ENCODE measurements at places on chromosomes 4 and X.

DNA sequence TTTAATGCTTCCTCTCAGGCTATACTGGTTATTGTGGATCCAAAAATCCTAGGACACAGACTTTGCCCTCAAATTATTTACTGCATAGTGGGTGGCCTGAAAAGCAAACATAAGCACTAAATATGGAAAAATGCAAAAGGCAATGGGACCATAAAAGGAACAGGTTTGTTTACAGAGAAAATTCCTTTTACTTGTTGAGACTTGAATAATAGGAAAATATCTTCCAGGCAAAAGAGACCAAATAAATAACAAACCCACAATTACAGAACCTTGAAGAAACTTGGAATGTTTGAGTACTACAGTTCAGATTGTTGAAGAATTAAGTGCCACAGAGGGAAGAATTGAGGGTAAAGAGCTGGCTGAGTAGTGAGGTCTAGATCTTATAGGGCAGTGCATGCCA lies 711.0 kb downstream of the C4orf33 start:
- H3K36me3 ChIP-seq, result no peaks in the 10 kb centered on the region
- H3K27me3 ChIP-seq, result no peaks in the 10 kb centered on the region
- no peak overlapping the region for H3K4me3 ChIP-seq
- H3K27ac ChIP-seq, result no peak overlapping the region
- no peaks in the 10 kb centered on the region for H3K4me1 ChIP-seq
- no peak for DNase-seq

DNA sequence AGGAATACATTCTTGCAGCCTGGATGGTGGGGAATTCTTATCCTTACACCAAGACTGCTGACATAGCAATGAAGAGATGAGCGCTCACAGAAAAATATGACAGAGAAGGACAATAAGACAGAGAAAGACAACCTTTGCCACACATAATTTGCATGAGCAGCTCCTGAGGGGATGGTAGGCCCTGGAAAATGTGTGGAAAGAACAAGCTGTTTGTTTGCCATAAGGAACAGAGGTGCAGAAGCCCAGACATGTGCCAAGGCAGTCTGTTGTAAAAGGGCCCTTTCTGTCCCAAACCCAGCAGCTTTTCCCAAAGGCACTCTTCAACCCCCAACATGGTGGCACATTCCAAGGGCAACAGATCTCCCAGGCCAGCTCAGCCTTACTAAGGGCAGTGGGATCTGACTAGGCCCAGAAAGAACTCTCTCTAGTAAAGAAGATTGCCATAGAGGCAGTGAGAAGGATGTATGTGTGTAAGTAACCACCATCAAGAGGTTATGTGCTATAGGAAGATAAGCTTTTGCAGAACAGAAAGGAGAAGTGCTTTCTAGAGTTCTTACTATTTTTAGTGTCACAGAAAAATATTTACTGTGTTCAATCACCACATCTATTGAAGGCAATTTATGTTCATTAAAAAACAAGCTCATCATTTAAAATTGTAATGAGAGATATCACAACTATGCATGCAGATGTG lies 287.0 kb upstream of the RASGEF1B start:
- peaks cover 4% of the 10 kb centered on the region for H3K27me3 ChIP-seq
- DNase-seq, result no peak
- H3K4me3 ChIP-seq, result no peak overlapping the region
- H3K27ac ChIP-seq, result no peak overlapping the region
- no peaks in the 10 kb centered on the region for H3K36me3 ChIP-seq

DNA sequence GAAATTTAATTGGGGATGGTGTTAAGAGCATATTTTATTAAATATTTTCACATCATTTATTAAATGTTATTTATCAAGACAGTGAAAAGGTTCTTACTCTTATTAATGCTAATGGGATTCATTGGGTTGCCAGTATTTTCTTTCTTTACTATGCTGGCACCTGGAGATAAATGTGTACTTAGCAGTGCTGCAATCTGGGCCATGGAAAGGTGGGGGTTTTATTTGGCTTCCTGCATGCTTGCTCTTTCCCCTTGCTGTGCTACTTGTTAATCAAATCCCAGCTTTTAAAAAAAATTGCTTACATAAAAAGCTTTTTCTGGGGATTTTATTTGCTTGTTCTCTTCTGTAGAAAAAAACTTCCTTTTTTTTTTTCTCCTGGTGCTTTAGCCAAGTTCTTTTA lies 48.3 kb downstream of the ZAR1 start:
- H3K4me1 ChIP-seq, result peaks cover 12% of the 10 kb centered on the region
- H3K4me3 ChIP-seq, result no peak overlapping the region
- peaks cover 16% of the 10 kb centered on the region for H3K36me3 ChIP-seq
- no peak overlapping the region for H3K27ac ChIP-seq
- DNase-seq, result no peak
- H3K27me3 ChIP-seq, result no peaks in the 10 kb centered on the region

GRCh38 chr4:75371915-75372314 lies 142.3 kb downstream of the RCHY1 start:
- no peak overlapping the region for H3K4me3 ChIP-seq
- no peaks in the 10 kb centered on the region for H3K36me3 ChIP-seq
- no peak for DNase-seq
- peaks cover 5% of the 10 kb centered on the region for H3K4me1 ChIP-seq
- no peak overlapping the region for H3K27ac ChIP-seq

- H3K27me3 ChIP-seq, result no peaks in the 10 kb centered on the region
- H3K27ac ChIP-seq, result no peak overlapping the region
- no peak for DNase-seq
- no peaks in the 10 kb centered on the region for H3K36me3 ChIP-seq
- no peak overlapping the region for H3K4me3 ChIP-seq
- no peaks in the 10 kb centered on the region for H3K4me1 ChIP-seq
Measured at GRCh38 chrX:105126201-105126600, 94.3 kb downstream of the TEX13A start.

- peaks cover 3% of the 10 kb centered on the region for H3K4me1 ChIP-seq
- no peak for DNase-seq
- H3K4me3 ChIP-seq, result no peak overlapping the region
- no peaks in the 10 kb centered on the region for H3K27me3 ChIP-seq
- H3K27ac ChIP-seq, result no peak overlapping the region
Measured at GRCh38 chr4:176308441-176308840, 11.3 kb upstream of the SPCS3 start.

DNA sequence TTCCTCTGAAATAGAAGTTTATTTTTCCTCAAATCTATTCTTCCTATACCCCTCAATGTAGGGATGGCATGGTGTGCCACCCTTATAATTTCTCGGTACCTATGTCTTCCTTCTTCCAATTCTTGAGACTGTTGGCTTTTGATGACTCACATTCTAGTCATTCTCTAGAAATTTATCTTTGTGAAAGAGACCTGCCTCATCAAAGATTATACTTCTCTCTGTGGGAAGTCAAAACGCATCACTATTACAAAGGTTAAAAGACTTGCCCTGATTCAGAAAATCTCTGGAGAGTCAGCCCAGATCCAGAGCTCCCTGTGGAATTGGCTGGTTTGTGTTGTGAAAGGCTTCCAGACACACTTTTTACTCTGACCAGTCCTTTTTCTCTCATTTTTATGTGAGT lies 65.9 kb upstream of the FSTL5 start:
- no peak overlapping the region for H3K4me3 ChIP-seq
- no peak for DNase-seq
- H3K27me3 ChIP-seq, result no peaks in the 10 kb centered on the region
- H3K27ac ChIP-seq, result no peak overlapping the region

DNA sequence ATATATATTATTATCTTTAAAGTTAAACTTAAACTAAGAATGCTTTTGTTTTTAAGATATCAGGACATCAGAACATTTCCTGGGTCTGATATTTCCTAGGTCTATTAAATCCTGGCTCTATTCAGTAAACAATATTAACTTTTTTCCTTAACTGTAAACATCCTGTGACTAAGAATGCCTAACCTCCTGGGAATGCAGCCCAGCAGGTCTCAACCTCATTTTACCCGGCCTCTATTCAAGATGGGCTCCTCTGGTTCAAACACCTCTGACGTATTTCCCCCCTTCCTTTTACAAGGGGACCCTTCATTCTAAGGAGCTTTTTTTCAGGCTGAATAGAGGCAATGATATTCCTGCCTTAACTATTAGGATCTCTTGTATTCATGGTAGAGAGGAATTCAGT lies 35.8 kb upstream of the DYNLT3 start:
- H3K36me3 ChIP-seq, result peaks cover 4% of the 10 kb centered on the region
- peak overlapping the region; percentile 45 for H3K27ac ChIP-seq
- no peak overlapping the region for H3K4me3 ChIP-seq
- peaks cover 1% of the 10 kb centered on the region for H3K4me1 ChIP-seq
- DNase-seq, result no peak

DNA sequence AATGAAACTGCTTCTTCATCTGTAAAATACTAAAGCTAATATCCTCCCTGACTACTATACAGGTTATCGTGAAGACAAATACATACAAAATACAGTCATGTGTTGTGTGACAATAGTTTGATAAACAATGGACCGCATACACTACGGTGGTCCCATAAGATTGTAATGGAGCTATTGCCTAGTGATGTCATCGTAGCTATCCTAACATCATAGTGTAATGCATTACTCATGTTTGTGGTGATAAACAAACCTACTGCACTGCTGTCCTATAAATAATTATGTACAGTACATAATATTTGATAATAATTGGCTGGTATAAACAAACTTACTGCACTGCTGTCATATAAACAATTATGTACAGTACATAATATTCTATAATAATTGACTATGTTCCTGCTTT lies 5.6 kb upstream of the NEIL3 start:
- no peaks in the 10 kb centered on the region for H3K27me3 ChIP-seq
- H3K4me1 ChIP-seq, result no peaks in the 10 kb centered on the region
- no peak overlapping the region for H3K4me3 ChIP-seq
- H3K27ac ChIP-seq, result no peak overlapping the region
- H3K36me3 ChIP-seq, result no peaks in the 10 kb centered on the region

DNA sequence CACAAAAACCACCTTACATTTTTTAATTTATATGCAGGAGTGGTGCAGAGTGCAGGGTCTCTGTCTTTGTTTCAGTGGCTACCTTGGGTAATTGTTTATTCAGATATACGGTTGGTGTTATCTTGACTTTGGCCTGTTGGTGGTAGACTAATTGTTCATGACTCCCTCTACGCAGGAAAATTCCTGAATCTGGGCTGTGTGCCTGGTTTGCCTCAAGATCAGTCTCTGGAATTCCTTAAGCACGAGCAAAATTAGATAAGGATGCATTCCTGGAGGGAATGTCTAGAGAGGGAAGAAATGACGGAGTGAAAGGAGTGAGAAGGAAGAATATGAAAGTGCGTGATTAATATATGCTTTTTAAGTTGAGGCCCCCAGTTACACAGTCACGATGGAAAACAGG lies 576.9 kb upstream of the PCDH10 start:
- H3K4me1 ChIP-seq, result peaks cover 9% of the 10 kb centered on the region
- H3K36me3 ChIP-seq, result no peaks in the 10 kb centered on the region
- H3K27ac ChIP-seq, result no peak overlapping the region
- no peak overlapping the region for H3K4me3 ChIP-seq

DNA sequence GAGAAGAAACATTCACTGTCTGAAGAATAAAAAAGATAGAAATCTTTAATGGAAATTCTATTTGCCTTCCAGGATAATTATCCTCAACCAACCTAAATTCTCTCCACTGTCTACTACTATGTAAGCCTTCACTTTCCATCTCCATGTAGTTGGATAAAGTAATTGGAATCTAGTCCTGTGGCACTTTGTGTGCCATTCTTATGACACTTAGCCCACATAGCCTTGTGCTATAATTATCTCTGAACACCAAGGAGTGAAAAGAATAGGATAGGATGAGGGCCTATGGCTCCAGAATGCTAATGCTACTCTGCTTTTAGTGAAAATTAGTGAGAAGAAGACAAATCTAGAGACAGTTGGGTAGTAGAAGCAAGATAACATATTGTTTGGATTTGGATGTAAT lies 20.2 kb downstream of the PRSS48 start:
- DNase-seq, result no peak
- peaks cover 10% of the 10 kb centered on the region for H3K36me3 ChIP-seq
- H3K4me3 ChIP-seq, result no peak overlapping the region
- H3K27ac ChIP-seq, result peak overlapping the region; percentile 1
- H3K27me3 ChIP-seq, result no peaks in the 10 kb centered on the region
- H3K4me1 ChIP-seq, result peaks cover 15% of the 10 kb centered on the region

DNA sequence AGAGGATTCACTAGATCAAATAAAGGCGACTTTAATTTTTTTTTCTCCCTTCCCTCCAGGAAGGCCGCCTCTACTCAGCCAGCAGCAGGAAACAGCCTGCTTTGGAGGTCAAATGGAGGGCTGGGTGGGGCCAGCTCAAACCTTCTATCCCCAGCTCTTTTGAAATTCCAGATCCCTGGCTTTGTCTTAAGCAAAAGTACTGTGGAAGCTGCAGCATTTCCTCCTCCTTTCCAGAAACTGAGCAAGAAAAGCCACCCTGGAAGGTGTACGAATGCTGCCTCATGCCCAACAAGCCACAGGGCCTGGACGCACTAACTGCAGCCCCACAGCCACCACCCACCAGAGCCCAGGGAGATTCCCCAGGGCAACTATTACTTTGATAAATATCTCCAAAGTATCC lies 55.1 kb upstream of the ZCCHC13 start:
- H3K4me3 ChIP-seq, result peak overlapping the region; percentile 7
- peak overlapping the region; percentile 80 for H3K27ac ChIP-seq
- no peaks in the 10 kb centered on the region for H3K27me3 ChIP-seq
- H3K4me1 ChIP-seq, result peaks cover 30% of the 10 kb centered on the region
- H3K36me3 ChIP-seq, result peaks cover 9% of the 10 kb centered on the region

- no peak overlapping the region for H3K27ac ChIP-seq
- H3K36me3 ChIP-seq, result no peaks in the 10 kb centered on the region
- no peak for DNase-seq
- no peaks in the 10 kb centered on the region for H3K27me3 ChIP-seq
- H3K4me1 ChIP-seq, result no peaks in the 10 kb centered on the region
Measured at GRCh38 chrX:24235084-24235710, 78.7 kb downstream of the SUPT20HL2 start.

GRCh38 chr4:118931786-118932185 lies 43.1 kb downstream of the SYNPO2 start:
- no peak for DNase-seq
- no peaks in the 10 kb centered on the region for H3K27me3 ChIP-seq
- no peaks in the 10 kb centered on the region for H3K4me1 ChIP-seq
- H3K27ac ChIP-seq, result no peak overlapping the region

DNA sequence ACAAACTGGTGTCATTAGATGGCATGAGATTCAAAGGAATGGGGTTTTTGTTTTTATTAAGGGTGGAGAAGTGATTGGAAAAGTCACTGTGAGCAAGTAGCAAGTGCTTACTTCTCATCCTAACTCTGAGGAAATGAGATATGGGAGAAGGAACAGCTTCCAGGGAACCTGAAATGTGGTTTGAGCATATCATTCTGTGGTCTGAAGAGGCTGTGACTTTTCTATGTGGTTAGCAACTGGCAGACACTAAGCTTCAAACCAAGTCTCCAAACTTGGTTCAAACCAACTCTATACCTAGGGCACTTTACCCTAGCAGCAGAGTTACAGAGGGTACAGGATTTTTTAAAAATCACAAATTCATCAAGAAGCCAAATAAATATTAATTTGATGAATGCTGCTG lies 58.2 kb downstream of the DCLK2 start:
- H3K4me3 ChIP-seq, result no peak overlapping the region
- peaks cover 7% of the 10 kb centered on the region for H3K4me1 ChIP-seq
- no peak overlapping the region for H3K27ac ChIP-seq
- H3K27me3 ChIP-seq, result peaks cover 14% of the 10 kb centered on the region

DNA sequence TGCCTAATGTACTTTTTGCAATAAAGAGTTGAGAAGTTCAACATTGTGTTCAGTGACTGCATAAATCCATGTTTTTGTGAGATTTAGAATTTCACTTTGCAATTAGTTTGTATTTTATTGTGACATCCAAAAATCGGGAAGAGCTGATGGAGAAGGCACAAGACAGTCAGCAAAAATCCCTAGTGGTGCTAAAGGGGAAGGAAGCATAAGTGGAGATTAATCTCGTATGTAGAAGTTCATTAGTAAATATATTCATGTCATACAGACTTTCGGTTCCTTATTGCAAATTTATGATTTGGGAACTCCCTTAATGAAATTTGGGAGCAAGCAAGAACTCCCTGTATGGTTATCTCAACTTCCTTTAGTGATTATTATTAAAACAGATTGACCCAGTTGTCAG lies 57.8 kb upstream of the SLC39A8 start:
- no peaks in the 10 kb centered on the region for H3K36me3 ChIP-seq
- H3K27ac ChIP-seq, result no peak overlapping the region
- DNase-seq, result no peak
- H3K4me3 ChIP-seq, result no peak overlapping the region
